ENCODE measurements at places on chromosomes 11 and 22.

DNA sequence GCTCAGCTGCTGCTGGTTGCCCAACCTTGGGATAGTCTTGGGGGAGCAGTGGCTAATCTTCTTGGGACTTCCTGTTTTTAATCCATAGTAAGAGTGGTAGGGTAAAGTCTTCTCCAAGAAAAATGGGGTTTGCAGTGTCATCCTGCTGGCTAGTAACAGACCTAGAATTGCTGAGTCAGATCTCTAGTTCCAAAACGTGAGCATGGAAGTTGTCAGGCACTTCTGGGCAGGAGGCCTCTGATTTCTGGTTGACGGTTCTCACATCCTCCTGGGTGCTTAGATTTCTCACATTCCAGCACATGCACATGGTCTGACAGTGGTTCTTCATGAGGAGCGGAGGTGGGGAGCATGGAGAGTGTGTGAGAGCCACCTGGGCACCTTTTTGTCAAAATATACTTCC lies 410.0 kb downstream of the OPCML start:
- DNase-seq, result no peak

DNA sequence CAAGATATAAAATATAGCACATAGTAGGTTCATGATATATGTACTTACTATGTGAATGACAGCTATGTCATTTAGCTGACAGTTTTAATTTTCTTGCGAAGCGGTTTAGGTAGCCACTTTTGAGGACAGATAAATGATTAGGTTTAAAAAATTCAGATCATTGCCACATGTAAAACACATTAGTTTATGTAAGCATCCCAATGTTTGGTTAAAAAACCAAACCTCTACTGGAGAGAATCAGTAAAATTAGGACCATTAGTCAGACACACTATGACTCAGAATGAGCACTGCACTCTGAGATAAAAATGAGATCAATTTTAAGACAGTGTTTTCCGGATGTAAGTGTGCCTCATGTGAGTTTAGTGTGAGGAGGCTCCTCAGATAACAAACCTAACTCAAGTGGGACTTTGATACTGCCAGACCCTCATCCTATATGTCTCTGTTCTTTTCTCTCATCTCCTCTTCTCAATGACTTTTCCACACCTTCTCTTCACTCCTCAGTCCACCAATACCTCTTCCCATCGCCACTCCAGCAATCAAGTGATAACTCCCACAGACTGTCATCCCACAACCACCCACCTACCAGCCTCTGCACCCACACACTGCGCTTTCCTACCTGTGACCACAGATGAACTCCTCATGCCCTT lies 6.8 kb upstream of the OR2AT4 start:
- no peak for DNase-seq

- DNase-seq, result no peak
Measured at GRCh38 chr22:25827415-25827814, 85.4 kb downstream of the MYO18B start.

DNA sequence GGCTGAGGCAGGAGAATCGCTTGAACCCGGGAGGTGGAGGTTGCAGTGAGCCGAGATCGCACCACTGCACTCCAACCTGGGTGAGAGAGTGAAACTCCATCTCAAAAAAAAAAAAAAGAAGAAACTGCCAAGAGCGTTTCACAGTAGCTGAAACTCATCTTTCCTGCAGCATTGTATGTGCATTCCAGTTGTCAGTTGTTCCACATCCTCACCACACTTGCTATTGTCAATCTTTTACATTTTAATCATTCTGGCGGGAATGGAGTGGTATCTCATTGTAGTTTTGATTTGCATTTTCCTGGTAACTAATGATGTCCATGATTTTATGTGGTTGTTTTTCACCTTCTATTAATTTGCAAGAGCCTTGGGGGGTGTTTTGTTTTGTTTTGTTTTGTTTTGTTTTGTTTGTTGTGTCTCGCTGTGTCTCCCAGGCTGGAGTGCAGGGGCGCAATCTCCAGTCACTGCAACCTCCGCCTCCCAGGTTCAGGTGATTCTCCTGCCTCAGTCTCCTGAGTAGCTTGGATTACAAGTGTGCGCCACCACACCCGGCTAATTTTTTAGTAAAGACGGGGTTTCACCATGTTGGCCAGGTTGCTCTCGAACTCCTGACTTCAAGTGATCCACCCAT lies 8.1 kb upstream of the GNB1L start:
- DNase-seq, result no peak

DNA sequence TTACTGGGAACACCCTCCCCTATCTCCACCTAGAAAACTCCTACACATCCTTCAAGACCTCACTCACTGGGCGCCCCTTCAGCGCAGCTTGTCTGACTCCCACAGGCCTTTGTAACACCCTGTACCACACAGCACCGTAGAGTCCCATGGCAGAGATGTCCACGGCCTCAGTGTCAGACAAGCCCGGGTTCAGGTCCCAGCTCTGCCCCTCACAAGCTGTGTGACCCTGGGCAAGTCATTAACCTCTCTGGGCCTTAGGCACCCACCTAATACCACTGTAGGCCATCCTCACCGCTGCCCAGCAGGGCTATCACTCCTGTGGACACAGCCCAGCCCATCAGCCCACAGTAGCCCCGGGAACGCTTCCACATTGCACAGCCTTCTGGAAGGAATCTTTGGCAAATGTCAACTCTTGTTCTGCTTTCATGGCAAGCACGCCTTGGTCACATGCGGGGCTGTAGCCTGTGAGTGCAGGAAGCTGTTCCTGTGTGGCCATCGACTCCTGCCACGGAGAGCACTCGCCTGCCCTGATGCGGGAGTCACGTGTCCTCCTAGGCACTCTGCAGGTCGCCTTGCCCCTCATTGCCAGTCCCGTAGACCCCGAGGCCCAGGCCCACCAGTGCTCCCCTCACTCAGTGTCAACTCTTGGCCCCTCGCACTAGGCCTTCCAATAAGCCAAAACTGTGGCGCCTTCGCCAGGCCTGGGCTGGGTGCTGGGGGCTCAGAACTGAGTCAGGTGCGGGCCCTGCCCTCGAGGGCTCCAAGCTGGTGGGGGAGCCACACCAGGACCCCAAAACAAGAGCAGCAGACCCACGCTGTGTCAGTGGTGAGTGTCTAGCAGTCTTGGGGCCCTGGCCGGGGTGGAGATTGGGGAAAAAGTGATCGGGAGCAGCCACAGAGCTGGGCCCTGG lies 32.9 kb upstream of the RFPL3 start:
- no peak for DNase-seq

GRCh38 chr22:38086001-38086845 lies 2.2 kb upstream of the SLC16A8 start:
- no peak for DNase-seq

DNA sequence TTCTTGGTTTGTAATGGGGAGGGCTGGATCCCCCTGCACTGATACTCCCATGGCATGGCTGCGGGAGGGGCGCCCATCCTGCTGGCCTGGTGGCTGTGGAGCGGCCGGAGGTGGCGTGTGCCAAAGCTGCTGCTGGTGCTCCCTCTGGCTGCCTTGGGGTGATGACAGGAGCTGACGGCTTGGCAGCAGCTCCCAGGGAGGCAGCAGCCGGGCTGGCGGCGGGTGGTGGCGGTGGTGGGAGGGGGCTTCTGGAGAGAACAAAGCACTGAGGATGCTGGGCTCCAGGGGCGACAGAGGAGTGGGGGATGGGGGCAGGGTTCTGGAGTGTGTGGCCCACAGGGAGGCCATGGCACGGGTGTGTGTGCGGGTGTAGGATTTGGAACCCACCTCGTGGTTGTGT lies 11.4 kb upstream of the MPPED1 start:
- no peak for DNase-seq

GRCh38 chr11:8759634-8760033 lies 77.0 kb downstream of the RPL27A start:
- DNase-seq, result no peak

DNA sequence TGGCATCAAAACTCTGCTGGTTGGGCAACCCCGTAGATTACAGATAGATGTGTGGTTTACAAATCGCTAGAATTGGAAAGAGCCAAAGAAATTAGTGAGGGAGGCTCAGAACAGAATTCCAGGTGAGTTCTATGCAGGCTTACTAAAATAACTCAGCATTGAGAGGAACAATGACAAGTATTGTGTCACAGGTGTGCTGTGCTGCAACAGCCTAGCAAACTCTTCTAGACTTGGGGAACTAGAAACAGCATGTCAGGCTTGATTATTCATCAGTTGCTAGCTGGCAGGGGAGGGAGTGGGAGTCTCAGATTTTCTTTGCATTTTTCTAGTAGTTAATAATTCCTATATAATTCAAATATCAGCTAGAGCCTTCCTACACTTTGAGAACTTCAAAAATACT lies 26.3 kb upstream of the RASD2 start:
- DNase-seq, result no peak

DNA sequence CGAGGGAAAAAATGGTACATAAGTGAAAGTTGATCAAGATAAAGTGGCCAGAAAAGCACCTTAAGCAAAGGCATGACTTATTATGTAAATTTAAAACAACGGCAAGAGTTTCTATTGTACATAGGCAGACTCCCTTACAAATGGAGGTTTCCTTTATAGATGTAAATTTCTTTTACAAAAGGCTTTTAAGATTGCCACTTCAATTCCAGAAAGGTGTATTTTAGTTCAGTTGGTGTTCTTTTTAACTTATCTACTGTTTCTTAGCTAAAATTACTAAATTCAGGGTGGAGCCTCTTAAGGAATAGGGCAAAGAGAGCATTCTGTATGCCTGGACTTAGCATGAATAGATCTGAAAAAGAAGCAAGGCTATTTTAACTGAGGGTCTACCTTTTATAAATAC lies 24.9 kb upstream of the GNAZ start:
- DNase-seq, result no peak

DNA sequence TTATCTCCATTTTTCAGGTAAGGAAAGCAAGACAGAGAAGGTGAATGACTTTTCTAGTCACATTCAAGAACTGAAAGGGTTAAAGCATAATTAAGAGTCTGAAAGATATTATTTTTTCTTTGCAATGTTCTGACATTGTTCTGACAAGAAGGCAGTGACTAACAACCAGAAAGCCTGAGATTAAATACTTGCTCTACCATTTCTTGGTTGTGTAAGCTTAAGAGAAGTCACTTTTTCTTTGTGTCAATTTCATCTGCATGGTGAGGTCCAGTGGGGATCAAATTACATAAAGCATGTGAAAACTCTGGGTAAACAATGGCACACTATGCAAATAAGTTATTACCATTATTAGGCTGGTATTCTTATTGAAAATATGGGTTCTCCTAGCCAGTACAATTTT lies 73.7 kb downstream of the PHF21A start:
- DNase-seq, result no peak

All from stimulated activated CD4-positive, alpha-beta T cell treated with anti-CD3 and anti-CD28 coated beads, Interleukin-2, amount 100 ng/mL, for 48 hours (primary cell).